ENCODE measurements at places on chromosomes 7 and 10. TPM values are rescaled to one million over a fixed set of nuclear protein-coding genes. Genes with fewer than 3 reads are reported as not detected.

The GPR141 gene
- not detected for total RNA-seq

The ANKRD61 gene
- total RNA-seq, result not detected

The RTKN2 gene
- total RNA-seq, result 0.15 TPM

The RAB19 gene
- total RNA-seq, result not detected

The MYOF gene
- 13.4 TPM for total RNA-seq

The ABCA13 gene
- total RNA-seq, result not detected

The ZNF32 gene
- total RNA-seq, result 56.5 TPM

The ZNF316 gene
- 9.0 TPM for total RNA-seq

The NEUROG3 gene
- total RNA-seq, result not detected

The NPC1L1 gene
- not detected for total RNA-seq

The H2BK1 gene
- not detected for total RNA-seq

The GARIN1A gene
- total RNA-seq, result 0.63 TPM

The GIMAP2 gene
- total RNA-seq, result 8.3 TPM

The PNLIPRP3 gene
- total RNA-seq, result not detected

The LFNG gene
- 3.8 TPM for total RNA-seq

The NPTX2 gene
- total RNA-seq, result 3.8 TPM

The GFRA1 gene
- 9.1 TPM for total RNA-seq

The XRCC2 gene
- total RNA-seq, result 0.20 TPM

The C10orf53 gene
- total RNA-seq, result not detected

The VWDE gene
- total RNA-seq, result 4.0 TPM

The JAKMIP3 gene
- 0.44 TPM for total RNA-seq

The HSPB1 gene
- total RNA-seq, result 1,006 TPM

The CFAP58 gene
- 3.5 TPM for total RNA-seq
